ENCODE measurements at places on chromosomes 5 and 9.
A peak's percentile ranks its signal among the peaks of the same experiment; 100 is the strongest.

- peak; percentile 73 for DNase-seq
Observed at GRCh38 chr5:61162832-61163567, 732 bp upstream of the SMIM15 start.

DNA sequence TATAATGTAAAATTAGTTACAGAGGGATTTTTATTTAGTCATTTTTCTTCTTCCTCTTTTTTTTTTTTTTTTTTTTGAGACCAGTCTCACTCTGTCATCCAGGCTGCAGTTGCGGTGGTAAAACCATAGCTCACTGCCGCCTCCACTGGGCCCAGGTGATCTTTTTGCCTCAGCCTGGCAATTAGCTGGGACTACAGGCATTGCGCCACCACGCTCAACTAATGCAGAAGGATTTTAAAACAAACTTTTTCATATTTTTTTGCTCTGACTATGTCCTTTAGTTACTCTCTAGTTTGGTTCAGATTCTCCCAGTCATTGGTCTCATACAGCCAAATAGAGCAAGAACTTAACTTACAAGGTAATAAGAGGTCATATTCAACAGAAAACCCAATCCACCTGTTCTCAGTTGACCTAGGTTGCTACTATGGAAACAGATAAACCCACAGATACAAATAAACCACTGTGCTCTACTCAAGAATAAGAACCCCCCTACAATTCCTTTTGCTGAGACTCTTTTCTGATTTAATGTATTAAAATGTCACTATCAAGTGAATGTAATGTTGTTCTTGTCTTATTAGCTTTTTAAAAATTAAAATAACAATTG lies 50.1 kb upstream of the TTC39B start:
- peak; percentile 82 for DNase-seq

- no peak for DNase-seq
Observed at GRCh38 chr5:123360910-123361309, 62.3 kb downstream of the CEP120 start.

- no peak for DNase-seq
Observed at GRCh38 chr5:167012123-167013034, 1279.1 kb upstream of the WWC1 start.

DNA sequence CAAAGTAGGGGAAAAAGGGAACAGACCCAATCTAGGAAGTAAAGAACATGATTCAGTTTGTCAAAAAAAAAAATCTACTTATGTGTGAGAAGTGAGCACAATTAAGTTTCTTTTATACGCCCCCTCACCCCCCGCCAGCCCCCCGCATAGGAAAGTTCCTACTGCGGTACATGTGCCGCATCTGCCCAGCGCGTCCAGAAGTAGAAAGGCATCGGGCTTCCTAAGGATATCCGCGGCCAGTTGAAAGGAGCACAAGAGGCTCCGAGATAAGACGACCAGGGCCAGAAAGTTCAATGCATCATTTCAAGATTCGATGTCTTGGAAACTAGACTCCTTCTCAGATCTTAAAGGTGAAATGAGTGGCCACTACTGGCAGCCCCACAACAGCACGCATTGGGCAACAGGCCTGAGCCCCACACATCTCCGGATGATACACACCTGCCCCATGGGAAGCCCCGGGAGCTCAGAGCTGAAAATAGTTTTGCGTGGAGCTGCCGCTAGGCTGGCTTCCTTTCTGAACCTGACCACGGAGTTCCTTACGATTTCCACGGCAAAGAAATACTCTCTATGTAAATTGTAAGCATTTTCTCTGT lies 203.9 kb downstream of the RAB3C start:
- DNase-seq, result peak; percentile 8

GRCh38 chr5:135915466-135916001 lies 19.9 kb upstream of the IL9 start:
- no peak for DNase-seq

DNA sequence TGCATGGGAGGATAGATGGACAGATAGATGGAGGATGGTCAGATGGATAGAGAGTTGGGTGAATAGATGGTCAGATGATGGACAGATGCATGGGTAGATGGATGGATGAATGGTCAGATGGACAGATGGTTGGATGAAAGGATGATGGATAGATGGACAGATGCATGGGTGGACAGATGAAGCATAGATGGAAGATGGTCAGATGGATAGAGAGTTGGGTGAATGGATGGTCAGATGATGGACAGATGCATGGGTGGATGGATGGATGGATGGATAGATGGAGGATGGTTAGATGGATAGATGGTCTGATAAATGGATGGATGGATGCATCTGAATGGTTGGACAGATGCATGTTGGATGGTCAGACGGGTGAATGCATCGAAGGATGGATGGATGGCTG lies 70.4 kb downstream of the COL23A1 start:
- DNase-seq, result no peak

DNA sequence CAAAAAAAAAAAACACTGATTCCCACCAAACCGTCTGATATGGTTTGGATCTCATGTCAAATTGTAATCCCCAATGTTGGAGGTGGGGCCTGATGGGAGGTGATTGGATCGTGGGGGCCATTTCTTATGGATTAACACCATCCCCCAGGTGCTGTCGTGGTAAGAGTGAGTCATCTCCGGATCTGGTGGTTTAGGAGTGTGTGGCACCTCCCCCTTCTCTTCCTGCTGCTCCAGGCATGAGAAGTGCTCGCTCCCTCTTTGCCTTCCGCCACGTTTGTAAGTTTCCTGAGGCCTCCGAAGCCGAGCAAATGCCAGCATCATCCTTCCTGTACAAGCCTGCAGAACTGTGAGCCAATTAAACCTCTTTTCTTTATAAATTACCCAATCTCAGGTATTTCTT lies 45.2 kb downstream of the HSD17B3 start:
- DNase-seq, result no peak

DNA sequence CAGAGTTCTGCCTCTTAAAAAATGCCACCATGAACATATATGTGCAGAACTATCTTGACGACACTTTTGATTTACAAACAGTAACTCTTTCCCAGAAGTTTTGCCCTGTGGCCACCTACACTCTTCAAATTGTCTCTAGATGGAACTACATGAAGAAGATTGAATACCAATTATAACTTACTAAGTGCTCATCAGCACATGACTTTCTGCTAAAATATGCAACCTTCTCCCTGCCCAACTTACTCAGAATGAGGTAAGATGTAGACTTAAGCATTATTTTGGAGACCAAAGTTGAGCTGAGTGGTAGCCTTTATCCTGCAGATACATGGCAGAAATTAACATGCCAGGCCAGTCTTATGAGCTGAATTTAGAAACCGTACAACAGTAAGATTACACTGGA lies 105.4 kb downstream of the SEMA5A start:
- no peak for DNase-seq

All from MV-4-11 (cell line).